Fibroblast of skin of abdomen (primary cell): ENCODE measurements at places on chromosomes 5 and 9.

DNA sequence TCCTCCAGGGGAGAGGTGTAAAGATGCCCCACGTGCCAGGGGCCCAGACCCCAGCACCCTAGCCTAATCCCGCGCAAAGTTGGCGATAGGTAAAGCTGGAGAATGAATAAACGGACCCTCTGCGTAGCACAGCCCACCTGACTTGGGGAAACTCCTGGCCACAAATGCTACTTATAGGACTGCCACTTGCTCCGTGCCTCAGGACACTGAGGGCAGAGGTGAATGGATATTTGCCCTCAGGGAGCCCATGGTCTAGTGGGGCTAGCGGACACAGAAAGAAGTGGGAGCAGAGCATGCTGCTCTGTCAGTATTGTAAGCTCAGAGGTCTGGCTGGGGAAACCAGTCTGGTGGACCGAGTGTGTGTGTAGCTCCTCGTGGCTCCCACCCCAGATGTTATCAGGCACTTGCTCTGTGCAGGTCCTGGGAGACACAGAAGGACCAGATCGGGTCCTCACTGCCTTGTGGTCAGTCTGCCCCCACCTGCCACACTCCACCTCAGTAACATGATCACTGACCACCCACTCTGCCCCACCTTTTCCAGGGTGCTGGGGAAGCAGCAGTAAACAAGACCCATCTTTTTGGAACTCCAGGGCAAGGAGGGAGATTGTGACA is 841 bp downstream of the GRK6 start:
- no peak for DNase-seq

- no peak for DNase-seq
Observed at GRCh38 chr5:119820608-119821007, 191.2 kb downstream of the FAM170A start.

DNA sequence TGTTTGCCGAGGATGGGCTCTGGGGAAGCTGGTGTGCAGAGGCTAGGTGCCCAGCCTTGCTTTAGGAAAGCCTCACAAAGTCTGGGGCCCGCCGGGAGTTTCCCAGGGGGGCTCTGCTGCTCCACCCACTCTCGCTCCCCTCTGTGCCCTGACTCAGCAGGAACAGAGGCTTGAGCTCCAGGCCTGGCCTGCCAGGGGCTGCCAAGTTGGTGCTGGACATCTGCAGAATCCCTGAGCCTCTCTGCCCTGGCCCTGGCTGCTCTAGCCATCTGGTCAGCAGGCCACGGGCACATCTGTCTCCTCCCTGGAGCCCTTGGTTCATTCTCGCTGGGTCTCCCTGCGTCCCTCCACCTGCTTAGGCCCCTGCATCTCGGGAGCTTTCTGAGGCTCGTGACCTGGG is 647 bp upstream of the ADAMTSL2 start:
- DNase-seq, result no peak

- DNase-seq, result no peak
Observed at GRCh38 chr5:14143841-14144585, 871 bp downstream of the TRIO start.

- no peak for DNase-seq
Observed at GRCh38 chr5:157983906-157984551, 125.1 kb upstream of the CLINT1 start.

DNA sequence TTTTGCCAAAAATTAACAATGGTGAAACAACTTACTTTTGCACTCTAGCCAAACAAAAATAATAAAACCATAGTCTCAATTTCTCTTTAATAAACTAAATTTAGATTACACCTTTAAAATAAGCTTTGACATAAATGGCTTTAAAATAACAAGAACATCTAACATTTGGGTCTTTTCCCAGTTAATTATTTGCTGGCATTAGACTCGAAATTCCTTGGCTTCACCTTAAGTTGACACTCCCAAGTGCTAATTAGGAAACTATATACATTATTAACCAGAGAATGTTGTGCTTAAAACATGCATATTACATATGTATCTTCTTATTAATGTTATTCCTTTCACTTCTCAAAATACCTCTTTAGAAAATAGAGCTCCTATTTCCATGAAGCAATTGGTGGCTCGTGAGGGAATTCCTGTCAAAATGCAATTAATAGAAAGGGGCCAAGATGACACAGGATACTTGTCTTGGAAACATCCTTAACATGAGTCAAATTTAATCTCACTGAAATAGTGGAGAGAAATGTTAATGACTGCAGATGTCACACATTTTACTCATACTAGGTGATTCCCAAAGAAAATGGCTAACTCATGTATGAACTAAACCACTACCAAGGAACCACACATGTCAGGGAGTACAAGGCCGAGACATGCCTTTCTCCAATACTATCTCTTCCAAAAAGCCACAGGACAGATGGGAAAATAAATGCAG is 932.9 kb upstream of the DMAC1 start:
- peak; percentile 34 for DNase-seq

- no peak for DNase-seq
Observed at GRCh38 chr5:1468629-1469527, 23.6 kb upstream of the SLC6A3 start.

- no peak for DNase-seq
Observed at GRCh38 chr9:16348531-16348930, 521.9 kb downstream of the BNC2 start.

DNA sequence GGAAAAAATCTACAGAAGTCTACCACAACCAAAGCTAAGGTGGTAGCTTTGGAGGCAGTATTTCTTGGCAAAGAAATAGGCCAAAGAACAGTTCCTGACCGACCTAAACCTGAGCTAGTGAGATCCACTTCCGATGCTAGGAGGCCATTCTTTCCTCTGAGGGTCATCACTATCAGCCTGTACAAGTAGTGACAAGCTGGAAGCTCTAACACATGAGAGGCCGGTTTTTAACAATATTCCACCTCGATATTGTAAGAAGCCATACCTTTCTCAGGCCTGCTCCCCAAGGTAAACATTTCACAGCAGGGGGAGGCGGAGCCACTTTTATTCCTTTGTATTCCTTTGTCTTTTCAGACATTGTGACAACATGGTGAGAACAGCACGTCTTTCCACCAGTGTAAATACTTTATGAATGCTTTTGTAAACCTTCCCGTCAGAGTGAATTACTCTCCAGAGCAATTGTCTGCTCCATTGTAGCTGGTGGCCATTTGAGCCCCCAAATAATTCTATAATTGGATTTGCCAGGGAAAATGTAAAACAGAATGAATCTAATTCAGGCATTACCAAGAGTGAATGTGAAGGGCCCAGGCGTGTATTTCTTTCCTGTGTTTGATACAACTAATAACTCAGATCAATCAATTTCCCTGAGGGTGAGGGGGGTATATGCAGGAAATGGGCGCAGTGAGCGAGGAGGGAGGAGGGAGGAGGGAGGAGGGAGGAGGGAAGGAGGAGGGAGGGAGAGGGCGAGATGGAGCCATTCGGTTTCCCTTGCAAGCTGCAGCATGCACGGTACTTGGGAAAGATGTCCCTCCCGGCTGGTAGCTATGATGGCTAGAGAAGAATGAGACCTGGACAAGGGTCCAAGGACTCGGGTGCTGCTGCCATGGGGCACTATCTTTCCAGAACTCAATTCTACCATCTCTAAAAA is 166.6 kb downstream of the CDK5RAP2 start:
- DNase-seq, result no peak

DNA sequence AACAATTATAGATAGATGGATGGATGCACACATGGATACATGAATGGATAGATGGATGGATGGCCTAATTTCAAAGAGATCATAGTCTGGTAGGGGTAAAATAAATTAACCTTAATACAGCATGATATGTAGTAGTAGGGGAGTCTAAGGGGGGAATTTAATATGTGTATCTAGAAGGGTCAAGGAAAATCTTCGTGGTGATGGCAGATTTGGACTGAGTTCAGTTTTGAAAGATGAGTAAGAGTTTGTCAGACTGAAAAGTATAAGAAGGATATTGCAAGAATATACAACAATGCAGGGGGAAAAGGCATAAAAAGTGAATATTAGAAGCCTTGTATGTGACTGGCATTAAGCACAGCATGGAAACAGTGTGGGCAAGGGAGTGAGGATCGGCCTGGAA is 98.7 kb downstream of the ZNF462 start:
- DNase-seq, result no peak

DNA sequence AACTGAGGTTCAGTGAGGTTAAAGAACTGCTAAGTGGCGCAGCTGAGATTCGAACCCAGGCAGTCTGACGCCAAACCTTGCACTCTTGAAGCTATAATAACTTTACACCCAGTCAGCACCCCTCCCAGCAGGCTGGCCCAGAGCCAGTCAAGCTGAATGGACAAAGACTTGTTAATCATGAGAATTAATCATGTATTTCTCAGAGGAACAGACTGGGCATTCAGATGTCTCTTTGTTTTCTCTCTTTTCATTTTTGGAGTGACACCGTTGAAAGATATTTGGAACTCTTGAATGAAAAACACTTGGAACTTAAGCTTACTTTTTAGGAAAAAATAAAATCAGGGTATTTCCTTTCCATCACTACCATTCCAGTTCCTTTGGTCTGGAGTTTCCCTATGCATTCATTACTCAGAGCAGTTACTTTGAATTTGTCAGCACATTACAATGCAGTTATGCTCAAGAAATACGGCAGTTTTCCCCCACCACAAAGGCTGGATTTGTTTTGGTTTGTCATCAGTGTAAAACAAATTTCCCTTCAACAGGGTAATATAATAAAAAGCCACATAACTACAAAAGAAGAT is 22.6 kb upstream of the MAMDC2 start:
- DNase-seq, result peak; percentile 91

DNA sequence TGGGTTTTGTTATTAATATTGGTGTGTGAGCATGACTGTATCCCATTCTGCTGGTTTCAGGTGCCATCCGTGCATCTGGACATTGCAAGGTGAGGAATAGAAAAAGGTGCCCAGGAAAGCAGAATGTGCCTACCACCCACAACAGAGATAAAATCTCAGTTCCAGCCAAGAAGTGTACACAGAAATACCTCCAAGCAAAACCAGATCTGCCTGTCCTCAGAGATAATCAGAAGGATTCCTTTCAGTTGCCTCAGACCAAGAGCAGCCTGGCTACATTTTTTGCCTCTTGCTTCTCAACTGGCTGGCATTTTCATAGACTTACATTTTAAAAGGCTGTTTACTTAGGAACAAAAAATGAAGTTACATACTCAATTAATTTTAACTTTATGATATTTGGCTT is 12.1 kb upstream of the ABLIM3 start:
- DNase-seq, result no peak

GRCh38 chr9:78781681-78782080 is 484.8 kb downstream of the PSAT1 start:
- DNase-seq, result peak; percentile 10

DNA sequence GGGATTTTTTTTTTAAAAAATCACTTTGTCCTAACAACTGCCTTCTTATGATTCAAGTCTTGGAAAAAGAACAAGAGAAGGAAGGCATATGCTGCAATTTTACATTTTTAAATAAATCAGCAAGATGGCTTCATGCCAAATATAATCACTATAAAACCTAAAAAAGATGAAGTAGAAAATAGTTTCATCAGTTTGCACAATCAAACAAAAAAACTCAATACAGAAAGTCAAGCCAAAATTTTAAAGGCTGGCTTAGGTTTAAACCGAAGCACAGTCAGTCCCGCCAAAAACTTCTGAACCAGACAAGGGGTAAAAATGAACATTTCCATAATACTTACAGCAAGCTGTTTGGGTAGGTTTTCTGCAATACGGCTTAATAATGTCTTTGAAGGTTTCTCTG is 57.3 kb downstream of the ZFR start:
- DNase-seq, result peak; percentile 4

DNA sequence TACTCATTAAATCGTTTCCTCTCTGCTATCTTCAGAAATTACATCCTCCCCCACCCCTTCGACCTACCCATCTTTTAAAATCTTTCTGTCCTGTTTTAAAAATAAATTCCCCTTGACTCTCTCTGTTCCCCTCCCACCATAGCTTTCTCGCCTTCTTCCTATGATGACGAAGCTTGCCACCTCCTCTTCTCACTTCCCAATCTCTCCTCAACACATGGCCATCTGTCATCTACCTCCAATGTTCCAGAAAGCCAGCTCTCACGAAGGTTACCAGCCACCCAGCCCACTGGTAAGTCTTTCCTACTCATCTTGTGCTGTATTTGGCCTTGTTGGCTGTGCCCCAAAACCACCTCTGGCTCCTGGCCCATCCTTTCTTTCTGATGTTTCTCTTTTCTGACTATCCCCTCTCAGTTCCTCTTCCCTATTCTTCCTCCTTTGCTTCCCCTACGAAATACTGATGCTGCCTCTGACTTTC is 346.3 kb downstream of the ENC1 start:
- DNase-seq, result no peak

DNA sequence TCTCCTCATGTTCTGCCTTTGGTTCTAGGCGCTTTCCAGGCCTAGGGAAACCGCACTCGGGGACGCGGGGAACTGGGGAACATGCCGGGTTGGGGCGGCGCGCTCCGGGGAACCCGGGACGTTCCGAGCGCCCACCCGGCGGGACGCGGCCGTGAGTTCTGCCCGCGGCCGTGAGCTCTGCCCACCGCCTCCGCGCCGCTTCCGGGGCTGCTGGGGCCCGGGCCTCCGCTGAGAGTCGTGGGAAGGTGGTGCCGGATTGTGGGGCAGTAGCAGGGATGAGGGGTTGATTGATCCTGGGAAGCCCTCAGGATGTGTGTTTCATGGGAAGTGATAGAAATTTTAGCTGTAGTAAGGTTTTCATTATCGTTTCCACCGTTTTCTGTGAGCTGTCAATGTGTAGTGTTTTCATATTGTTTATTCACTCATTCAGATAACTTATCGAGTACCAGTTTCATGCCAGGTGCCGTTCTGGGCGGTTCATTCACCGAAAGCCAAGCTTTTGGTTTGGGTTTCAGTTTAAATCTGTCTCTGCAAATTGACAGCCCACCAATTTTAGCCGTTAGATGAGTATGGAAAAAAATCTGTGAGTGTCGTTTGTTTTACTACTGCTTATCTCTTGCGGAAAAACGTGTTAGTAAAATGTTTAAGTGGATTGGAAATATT is 657 bp downstream of the MTRR start:
- DNase-seq, result no peak

DNA sequence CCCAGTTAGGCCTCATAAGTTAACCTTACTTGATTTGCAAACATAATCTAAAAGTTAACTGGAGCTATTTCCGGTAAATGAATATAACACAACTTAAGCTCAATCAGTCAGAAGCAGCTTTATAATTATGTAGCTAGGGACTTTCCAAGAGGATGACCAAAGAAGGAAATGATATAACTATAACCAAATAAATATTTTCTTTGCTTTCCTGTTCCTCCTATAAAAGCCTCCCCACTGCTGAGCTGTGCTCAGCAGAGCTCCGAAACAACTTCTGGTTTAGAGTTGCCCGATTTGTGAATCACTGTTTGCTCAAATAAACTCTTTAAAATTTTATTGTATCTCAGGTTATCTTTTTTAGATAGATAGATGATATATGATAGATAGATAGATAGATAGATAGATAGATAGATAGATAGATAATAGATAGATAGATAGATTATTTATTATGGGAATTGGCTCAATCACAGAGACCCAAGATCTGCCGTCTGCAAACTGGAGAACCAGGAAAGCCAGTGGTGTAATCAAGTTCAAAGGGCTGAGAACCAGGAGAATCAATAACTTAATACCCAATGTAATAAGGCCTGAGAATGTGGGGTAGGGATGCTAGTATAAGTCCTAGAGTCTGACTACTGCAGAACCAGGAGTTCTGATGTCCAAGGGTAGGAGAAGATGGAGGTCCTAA is 19.3 kb upstream of the TMEM161B start:
- DNase-seq, result no peak
